ENCODE measurements at places on chromosomes 16 and 17.

GRCh38 chr16:23392223-23392600, 60.8 kb downstream of the COG7 start:
- DNase-seq: no peak

- DNase-seq: no peak
Measured at GRCh38 chr17:16928406-16929034, 43.4 kb downstream of the TNFRSF13B start.

DNA sequence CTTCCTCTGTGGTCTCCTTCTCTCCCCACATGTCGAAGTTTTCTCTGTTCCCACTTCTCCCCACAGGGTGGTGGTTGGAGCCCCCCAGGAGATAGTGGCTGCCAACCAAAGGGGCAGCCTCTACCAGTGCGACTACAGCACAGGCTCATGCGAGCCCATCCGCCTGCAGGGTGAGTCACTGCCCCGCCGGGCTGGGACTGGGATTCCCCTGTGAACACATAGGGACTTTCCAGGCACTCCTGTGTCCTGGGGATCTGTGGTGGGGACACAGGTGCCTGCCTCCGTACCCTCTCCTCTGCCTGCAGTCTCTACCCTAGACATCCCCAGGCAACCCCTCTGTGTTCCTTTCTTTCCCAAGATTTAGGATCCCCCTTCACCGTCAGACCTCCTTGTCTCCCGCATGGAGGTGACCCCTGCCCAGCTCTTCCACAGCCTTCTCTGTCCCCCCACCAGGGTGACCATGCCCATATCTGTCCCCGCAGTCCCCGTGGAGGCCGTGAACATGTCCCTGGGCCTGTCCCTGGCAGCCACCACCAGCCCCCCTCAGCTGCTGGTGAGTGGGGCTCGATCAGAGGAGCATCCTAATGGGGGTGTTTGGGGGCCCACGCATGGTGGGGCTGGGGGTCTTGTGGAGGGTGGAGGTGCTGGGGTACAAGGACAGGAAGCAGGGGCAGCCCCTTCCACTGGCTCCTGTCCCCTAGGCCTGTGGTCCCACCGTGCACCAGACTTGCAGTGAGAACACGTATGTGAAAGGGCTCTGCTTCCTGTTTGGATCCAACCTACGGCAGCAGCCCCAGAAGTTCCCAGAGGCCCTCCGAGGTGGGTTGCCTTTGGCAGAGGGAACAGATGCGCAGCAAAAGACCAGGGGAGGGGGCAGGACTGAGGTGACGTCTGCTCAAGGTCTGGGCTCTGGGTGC, 5.8 kb downstream of the ITGAM start:
- DNase-seq: no peak

DNA sequence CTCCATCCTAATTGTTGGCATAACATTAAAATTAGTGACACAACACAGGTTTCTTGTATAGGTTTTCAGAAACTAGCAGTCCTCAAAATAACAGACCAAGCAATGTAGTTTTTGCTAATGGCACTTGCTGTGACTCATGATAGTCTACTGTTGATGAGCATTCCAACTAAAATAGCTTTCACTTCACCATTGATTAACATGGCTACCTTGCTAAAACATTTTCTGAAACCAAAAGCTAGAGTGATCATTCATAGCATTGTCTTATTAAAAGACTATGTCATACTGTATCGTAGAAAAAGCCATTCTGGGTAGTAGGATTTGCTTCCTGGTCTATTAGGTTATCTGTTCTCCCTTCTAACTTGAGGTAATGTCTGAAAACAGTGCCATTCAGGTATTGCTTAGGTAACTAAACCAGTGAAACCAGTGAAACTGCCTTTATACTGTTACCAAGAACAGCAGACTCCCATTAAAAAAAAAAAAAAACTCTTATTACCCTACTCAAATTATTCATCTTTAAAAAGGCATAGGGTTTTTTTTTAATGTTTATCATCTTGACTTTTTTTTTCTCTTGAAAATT, 2.5 kb upstream of the CLTC start:
- no peak for DNase-seq

DNA sequence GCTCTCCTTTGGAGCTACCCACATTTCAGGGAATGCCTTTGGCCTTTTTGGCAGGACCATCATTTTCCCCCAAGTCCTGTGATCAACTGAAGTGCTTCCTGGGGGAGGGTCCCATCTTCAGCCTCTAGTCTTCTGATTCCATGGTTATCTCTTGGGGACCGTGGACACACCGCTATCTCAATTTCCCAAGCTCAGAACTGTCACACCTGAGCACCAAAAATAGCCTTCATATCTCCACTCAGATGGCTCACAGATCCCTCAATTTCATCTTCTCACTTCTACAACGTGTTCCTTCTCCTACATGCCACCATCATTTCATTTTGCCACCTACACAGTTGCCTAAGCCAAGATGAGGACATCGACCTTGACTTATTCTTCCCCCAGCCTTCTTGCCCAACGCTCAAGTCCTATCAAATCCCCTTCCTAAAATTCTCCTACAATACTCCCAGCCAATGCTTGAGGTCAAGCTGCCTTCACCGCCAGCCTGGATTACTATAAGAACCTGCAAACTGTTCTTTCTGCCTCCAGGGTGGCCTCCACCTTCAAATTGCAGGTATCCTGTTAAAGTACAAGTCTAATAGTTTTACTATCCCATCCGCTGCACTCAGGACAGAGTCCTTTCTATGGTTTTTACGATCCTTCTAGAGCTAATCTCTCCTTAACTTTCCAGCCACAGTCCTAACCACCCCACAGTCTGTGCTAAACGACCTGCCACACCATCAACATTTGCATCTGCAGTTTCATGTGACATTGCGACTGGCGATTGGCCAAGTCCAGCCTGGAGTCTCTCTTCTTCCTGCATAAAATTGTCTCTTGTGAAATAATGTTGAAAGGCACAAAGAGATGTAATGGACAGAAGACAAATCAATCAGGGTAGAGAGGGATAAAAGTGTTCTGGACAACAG, 6.2 kb downstream of the ATP6V0D1 start:
- no peak for DNase-seq

- no peak for DNase-seq
Measured at GRCh38 chr16:54123766-54124165, 162.8 kb downstream of the IRX3 start.

DNA sequence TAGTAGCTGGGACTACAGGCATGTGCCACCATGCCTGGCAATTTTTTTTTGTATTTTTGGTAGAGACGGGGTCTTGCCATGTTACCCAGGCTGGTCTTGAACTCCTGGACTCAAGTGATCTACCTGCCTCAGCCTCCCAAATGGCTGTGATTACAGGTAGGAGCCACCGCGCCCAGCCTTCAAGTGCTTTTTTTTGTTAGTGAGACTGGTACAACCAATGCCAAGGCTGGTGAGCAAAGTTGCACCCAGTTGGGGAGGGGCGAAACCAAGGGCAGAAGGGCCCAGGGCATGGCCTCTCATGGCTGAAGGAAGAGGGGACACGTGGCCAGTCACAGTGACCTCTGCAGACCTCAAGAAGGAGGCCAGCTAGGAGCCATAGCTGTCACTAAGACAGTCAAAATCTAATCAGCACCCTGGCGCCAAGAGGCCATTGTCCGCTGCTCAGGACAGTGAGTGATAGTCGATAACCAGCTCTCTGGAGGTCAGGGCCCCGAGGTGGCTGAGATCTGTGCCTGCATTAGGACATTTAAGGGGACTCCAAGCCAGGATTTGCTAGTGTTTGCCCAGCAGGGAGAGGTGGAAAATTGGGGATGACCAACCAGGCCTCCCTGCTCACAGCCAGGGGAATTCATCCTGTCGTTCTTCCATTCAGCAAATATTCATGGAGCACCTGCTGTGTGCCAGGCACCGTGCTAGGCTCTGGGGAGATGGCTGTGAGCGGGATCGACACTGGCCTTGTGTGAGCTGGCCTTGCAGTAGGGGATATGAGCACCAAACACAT, 10.2 kb downstream of the IL4R start:
- DNase-seq: no peak

GRCh38 chr16:66616592-66616991, 12.1 kb downstream of the CMTM3 start:
- no peak for DNase-seq

DNA sequence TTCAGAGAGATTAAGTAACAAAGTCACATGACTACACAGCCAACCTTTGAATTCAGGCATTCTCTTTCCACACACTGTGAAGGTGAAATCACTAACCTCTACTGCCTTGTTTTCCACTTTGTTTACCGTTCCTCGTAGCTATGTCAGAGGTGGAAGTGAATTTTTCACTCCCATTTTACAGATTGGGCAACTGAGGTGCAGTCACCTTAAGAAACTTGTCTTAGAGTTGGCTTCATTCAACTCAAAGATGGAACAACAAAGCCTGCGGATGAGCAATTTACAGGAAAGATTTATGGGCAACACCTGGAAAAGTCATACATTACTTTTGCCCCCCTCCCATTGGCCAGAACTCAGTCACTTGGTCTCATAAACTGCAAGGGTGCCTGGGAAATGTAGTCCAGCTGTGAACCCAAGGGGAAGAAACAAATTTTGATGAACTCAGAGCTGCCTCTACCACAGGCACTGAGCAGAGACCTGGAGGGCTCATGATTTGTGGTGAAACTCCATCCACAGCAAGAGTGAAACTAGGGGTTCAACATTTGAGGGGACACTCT, 784.6 kb upstream of the EEF2KMT start:
- DNase-seq: no peak

- no peak for DNase-seq
Measured at GRCh38 chr16:81277541-81278080, 37.2 kb upstream of the GAN start.

GRCh38 chr17:632560-632959, 82.1 kb downstream of the VPS53 start:
- no peak for DNase-seq

DNA sequence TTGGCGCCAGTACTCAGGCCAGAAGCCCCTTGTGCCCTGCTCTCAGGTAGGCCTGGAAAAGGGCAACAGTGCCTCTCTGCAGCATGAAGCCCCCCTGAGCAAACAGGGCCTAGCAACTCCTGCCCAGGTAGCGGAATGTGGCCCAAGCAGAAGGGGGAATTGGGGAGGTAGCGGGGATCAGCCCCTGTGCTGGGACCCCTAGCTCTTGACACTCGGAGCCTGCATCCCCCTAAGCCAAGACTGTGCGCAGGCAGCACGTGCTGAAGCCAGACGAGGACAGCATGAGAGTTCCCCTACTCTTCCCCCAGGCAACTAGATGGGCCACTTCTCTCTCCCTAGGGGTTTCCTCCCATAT, 823 bp upstream of the CD2BP2 start:
- DNase-seq: no peak

GRCh38 chr16:11251525-11252481, 4.2 kb downstream of the SOCS1 start:
- DNase-seq: no peak

DNA sequence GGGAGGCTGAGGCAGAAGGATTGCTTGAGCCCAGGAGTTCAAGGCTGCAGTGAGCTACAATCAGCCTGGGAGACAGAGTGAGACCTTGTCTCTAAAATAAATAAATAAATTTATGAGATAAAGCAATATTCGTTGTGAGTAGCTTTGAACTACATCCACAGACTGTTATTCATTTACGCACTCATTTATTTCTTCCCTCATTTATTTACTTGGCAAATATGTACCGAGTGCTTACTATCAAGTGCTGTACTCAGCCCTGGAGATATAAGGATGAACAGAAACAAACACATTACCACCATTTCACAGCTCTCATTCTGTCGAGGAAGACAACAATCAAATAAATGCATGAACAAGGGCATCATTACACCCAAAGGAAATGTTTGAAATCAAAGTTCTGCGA, 24.7 kb upstream of the UMOD start:
- DNase-seq: no peak

DNA sequence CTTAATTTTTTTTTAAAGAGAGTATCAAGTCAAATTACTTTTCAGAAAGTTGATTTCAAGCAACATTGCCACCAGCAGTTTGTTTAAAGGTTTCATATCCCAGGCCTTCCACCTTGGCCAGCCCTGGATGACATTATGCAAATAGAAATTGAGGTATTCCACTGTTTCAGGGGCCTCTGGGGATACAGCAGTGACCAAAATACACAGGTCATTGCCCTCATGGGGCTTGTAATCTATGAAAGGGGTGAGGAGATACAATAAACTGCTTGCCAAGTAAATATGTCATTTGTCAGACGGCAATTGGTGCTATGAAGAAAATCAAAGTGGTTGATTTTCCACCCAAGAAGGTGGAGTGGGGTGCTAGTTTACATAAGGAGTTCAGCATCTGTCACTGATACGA, 37.8 kb upstream of the TMC5 start:
- no peak for DNase-seq

DNA sequence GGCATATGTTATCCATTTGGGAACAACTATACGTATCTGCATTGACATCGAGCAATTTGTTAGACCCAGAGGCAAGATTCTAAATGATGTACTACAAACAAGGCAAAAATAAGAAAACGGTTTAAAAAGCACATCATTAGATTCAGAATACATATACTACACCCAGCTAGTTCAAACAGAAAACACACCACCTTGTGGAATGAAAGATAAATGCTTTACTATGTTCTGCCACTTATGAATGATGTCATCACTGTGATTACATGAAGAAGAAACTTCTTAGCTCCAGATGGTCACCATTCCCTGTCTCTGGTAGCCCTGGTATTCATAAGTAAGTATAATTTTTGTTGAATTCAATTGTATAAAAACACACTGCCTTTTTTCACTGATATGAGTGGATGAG, 7.8 kb downstream of the NACA2 start:
- peak; percentile 58 for DNase-seq

DNA sequence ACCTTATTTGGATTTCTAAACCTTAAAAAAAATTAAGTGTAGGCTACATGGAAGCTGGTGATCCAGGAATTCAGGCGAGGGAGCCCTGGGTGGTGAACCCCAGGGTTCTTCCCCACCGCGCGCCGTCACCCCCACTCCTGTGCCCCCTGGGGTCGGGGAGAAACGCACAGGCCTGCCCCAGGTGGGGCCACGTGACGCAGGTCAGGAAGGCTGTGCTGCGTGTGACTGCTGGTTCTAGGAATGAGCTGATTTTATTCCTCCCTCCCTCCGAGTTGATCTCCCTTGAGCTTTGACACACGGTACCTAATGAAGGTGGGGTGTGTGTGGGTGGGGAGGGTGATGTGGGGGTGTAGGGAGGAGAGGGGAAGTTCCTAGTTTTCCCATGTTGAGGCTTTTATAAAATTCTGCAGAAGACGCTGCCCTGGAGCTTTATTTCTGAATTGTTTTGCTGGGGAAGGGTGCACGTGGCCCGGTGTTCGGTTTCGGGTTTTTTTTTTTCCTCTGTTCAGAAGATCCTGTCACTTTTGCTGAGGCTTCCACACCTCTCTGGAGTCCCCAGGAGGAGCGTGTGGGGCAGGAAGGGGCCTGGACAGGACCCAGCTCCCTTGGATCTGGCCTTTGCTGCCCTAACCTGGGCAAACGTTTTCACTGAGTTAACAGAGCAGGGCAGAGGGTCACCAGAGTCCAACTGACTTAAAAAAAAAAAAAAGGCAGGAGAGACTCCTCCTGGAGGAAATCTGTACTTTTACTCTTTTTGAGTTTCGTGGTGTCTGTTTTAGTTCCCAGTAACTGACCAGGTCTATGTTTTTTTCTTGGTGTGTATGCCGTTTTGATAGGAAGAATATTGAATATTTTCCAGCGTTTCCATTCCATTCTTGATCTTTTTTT, 55.8 kb upstream of the GSE1 start:
- peak; percentile 84 for DNase-seq
